ENCODE measurements at places on chromosomes 7 and 10.

GRCh38 chr10:103543617-103544525 lies 50.4 kb downstream of the NEURL1 start:
- DNase-seq: no peak

DNA sequence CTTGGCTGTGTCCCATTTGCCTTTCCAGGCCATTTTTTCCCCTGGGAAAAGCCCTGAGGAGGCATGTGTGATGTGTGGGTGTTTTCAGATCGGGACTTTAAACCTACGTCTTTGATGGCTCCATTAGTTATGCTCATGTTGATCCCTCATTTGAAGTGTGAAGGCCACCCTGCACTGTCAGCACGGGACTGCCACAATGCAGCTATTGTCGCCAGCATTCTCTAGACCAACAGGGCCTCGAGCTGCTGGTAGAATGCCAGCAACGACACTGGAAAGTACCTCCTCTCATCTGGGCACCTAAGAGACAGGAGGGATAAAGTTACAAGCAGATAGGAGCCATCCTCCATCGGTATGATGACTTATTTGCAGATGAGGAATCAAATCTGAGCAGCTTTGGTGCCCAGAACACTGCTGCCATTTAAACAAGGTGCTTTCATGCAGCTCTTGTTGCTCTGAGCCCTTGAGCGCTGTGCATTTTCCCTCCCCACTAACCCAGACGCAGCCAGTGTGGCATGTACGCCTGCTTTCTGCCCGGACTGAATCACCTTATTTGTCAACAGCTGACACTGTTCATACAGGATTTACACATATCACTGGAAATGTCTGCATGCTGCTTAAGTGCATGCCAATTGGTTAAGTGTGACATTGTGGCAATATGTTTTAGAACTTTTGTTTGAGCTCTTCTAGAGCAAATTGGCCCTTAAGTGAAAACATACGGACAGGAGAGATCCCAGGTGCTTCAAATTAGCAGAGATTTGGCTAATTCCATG lies 175.0 kb upstream of the PITRM1 start:
- no peak for DNase-seq

DNA sequence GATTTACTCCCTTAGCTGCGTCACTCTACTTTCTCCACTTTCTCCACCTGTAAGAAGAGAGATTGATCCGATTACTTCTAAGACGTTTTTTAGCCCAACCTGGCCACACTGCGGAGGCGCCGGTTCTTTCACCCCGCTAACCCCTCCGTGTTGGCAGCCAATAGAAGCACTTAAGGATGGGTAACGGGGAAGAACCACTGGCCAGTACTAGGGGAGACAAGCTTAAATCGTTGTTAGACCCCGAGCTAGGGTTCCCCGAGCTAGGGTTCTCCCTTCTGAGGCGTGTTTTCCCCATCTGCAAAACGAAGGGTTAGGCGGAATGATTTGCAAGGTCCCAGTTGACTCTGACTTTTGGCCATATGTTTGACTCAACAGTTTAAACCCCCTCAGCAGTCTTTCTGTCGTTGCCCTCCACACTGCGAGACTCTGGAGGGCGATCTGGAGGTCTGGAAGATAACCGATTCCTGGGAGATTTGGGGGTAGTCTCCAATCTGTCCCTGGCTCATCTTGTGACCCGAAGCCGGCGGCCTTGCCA lies 644 bp downstream of the UMAD1 start:
- DNase-seq: no peak

DNA sequence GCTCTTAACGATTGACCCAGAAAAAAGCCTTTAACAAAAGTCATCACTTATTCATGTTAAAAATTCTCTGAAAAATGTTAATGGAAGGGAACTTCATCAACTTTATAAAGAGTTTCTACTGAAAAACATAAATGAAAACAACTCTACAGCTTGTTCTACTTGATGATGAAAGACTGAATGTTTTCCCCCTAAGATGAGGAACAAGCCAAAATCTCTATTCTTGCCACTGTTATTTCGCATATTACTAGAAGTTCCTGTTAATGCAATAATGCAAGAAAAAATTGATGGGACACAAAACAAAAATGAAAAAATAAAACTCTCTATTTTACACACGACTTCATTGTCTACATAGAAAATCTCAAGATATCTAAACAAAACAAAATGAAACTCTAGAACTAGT lies 249.8 kb upstream of the AKR1E2 start:
- no peak for DNase-seq

DNA sequence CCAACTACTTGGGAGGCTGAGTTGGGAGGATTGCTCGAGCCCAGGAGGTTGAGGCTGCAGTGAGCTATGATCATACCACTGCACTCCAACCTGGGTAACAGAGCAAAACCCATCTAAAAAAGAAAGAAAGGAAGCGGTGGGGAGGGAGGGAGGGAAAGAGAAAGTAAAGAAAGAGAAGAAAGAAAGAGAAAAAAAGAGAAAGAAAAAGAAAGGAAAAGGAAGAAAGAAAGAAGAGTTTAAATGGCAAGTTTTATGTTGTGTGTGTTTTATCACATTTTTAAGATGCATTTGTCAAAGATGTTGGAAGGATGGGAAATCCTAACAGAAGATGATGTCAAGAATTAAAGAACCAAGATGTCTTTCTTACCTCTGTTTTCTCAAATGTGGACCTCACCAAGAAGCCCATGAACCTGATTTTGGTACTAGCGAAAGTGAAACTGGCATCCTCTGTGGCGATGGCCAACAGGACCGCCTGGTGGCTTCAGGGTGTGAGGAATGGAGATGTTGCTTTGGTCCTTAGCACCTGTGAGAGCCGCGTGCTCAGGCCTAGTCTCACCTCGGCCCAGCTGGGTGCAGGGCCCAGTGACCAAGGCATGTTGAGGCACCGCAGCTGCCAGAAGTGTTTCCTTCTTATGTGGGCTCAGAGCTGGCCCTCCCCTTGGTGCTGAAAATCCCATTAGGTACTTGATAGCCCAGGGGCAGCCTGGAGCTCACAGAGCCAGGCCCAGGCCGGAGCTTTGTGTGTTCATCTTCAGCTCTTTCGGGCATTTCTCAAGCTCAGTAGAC lies 9.8 kb downstream of the UCMA start:
- DNase-seq: no peak

DNA sequence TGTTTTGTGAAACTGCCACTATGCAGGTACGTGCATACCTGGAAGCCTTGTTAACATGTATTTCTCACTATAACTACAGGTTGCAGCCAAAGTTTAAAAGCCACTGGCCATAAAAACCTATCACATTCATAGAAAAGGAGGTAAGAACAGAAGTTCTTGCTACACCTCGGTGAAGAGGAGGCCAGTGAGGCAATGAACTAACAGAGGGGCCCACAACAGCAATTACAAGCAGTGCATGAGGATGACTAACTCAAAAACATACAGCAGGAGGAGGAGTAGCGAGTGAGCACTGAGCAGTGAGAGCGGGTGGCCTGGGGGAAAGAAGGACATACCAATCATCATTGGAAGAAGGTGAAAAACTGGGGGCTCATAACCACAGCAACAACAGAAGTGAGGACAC lies 51.6 kb downstream of the NUDCD3 start:
- DNase-seq: no peak
